ENCODE measurements at places on chromosomes 3 and 15. TPM values are rescaled to one million over a fixed set of nuclear protein-coding genes. Genes with fewer than 3 reads are reported as not detected.

The TM6SF1 gene
- 33.9 TPM for total RNA-seq

The LRTM1 gene
- total RNA-seq: 99.9 TPM

The MOBP gene
- not detected for total RNA-seq

The TMEM212 gene
- total RNA-seq: 0.09 TPM

The PIGZ gene
- total RNA-seq: 0.84 TPM

The SH2D7 gene
- total RNA-seq: not detected

The CAV3 gene
- 282 TPM for total RNA-seq

The WDR73 gene
- 17.9 TPM for total RNA-seq

GRCh38 chr3:123385001-123385401, 63.9 kb downstream of the ADCY5 start:
- DNase-seq: no peak

DNA sequence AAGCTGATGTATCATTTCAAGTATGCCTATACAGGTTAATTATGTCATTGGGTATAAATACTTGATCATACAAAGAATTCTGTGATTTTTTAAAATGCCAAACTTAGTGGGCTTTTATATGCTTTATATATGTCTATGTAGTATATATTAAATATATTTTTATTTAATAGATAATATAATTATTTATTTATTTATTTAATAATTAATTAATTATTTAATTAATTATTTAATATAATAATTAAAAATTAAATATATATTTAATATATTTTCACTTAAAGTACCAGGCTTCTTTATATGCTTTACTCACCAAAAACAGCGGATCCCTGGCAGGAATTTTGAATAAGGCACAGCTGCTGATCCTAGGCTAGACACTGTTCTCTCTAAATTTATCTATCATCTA, 687.0 kb downstream of the VGLL3 start:
- DNase-seq: no peak

- peak; percentile 76 for DNase-seq
Observed at GRCh38 chr3:112813723-112814171, 32.9 kb downstream of the CD200R1L start.

DNA sequence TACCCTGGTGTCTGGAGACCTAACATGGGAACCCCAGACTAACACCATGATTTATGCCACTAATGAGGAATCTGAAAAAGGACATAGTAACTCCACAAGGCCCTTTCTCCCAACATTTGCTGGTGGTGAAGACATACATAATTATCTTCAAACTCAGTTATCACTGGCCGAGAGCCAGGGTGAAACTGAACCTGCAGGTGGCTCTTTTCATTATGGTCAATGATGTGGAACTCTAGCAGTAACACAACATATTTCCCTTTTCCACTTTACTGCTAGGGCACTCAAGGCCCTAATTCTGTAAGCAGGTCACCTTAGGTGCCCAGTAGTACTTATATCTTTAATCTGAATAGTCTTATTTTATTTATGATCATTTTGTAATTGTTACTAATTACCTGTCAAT, 326.4 kb upstream of the SATB1 start:
- DNase-seq: no peak

DNA sequence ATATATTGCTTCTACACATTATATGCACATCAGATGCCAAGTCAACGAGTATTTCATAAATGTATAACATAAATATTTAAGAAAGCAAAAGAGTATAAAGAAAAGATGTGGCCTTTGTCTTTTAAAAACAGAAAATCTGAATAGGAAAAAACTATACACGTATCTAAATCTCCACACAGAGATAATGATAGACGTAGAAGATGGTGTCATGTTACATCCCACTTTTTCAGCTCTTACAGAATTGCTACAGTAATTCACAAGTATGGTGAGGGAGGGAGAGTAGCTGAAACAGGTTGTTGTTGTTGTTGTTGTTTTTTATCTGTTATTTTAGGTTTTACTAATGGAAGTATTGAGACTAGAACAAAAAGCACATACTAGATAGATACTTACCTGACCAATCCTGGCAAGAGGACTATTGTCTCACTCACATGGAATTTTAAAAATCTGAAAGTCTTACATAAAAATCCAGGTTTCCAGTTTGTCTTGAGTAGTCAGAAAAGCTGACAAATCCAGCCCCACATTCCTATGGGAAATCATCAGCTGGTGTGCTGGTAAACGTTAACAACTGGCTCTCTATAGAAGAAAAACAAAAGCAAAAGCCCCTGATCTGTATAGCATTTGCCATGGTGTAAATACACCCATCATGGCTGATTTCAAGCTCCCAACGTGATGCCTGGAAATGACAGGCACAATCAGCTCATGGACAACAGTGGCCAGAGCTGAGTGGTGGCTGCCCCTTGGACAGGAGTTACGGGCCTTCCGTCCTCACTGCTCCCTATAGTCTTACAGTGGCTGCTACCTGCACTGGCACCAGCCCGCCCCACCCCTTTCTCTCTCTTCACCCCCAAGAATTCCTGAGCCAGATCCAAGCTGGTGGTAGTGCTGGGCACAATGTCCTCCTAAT, 47.4 kb upstream of the VGLL4 start:
- peak; percentile 60 for DNase-seq

- DNase-seq: peak; percentile 73
Observed at GRCh38 chr3:42229942-42230688, 35.9 kb downstream of the CCK start.

DNA sequence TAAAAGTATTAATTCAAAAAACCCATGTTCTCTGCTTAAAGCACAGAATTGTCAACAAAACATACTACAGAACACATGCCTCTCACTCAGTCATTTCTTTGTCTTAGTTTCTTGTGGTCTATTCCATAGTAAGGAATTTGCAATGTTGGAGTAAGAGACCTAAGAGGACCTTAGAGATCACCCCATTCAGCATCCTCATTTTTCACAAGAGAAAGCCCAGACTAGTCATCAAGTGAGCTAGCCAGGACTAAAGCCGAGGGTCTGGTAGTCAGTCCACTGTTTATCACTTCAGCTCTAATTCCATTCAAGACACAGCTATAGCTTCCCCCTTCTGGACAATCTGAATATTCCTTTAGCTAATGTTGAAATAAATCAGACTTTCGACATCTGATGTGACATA, 601.1 kb downstream of the FHIT start:
- no peak for DNase-seq

GRCh38 chr3:50675179-50676030, 678 bp downstream of the DOCK3 start:
- DNase-seq: no peak

- DNase-seq: no peak
Observed at GRCh38 chr3:66075281-66075680, 36.6 kb upstream of the MAGI1 start.

- DNase-seq: no peak
Observed at GRCh38 chr3:190096345-190096744, 24.4 kb downstream of the P3H2 start.
